ENCODE measurements at places on chromosomes 4 and X.

DNA sequence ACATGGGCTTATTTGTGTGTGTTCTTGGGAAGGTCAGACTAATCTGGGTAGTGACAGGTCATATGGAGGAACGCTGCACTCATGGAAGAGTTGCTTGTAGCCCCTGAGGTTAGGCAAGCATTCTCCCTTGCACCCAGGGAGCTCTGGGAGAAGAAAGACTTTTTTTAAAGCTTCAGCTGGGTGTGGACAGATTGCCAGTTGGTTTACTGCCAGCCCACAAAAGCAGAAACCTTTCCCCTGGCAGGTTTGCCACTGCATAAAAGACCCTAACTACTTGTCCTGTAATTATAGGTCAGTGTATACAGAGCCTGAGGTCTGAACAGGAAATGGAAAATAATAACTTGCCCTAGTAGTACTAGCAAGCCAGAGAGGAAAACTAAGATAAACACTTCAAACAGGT is 7.4 kb upstream of the NFKB1 start:
- DNase-seq = no peak

DNA sequence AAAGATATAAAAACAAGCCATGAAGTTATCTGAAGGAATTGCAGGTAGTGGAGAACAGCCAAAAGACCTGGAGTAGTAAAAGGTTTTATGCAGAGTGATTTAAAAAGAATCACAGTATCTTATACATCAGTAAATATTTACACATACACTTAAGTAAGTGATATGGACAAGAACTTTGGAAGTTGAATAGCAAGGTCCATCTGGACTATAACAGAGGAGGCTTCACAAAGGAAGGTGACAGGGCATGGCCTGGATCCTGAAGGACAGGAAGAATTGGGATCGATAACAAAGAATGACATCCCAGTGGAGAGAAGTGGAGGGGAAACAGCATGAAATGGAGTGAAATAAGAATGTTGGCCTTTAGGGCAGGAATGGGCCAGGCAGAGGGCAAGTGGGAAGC is 46.2 kb downstream of the TET2 start:
- no peak for DNase-seq

DNA sequence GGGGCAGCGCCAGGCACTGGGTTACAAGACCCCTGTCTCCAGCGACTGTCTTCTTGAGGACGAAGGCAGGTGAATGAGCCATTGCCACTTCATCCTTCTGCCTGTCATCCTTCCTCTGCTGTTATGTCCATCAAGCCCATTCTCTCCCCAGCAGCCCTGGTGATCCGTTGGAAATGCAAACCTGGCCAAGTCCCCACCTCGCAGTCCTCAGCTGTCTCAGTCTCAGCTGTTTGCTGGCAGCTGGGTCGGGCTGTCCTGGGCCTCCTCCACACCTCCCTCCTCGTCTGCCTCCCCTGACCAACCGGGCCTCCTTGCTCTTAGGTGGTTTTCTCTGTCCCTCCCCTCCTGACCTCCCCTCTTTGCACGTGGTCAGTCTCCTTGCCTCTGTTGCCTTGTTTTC is 38.0 kb downstream of the PTTG2 start:
- no peak for DNase-seq

DNA sequence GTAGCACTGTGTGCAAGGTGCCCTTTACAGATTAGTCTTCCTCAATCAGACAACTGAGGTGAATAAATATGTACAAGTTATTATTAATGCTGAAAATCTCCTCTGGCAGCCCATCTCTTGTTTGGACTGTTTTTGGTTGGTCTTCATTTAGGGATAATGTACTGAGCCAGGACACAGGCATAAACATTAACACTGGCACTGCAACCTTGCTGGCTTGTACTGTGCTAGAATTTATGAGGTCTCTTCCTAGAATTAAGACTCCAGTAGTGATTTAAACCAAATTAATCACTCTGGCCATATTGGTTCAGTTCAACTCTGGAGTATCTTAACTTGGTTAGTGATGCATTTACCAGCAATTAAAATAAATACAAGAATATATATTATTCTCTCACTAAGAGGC is 244.7 kb upstream of the GK2 start:
- no peak for DNase-seq

DNA sequence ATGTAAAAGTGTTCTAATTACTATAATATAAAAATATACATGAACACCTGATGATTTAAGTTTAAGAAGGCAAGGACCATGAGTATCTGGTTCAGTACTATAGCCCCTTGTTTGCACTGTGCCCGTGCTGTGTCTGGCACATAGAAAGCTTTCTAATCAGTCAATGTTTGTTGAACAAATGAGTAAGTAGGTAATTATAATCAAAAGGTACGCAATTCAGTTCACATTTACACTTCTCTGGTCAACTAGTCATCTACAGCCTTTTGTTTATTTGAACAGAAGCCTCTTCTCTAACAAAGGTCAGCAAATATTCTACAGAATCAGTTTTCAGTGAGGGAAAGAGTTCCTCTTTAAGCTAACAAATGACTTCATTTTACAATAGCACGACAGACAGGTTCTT is 523.3 kb downstream of the SMARCA1 start:
- no peak for DNase-seq

- DNase-seq = no peak
These were observed 1.2 kb downstream of the AKAP17A start for GRCh38 chrX:1592470-1593142.

DNA sequence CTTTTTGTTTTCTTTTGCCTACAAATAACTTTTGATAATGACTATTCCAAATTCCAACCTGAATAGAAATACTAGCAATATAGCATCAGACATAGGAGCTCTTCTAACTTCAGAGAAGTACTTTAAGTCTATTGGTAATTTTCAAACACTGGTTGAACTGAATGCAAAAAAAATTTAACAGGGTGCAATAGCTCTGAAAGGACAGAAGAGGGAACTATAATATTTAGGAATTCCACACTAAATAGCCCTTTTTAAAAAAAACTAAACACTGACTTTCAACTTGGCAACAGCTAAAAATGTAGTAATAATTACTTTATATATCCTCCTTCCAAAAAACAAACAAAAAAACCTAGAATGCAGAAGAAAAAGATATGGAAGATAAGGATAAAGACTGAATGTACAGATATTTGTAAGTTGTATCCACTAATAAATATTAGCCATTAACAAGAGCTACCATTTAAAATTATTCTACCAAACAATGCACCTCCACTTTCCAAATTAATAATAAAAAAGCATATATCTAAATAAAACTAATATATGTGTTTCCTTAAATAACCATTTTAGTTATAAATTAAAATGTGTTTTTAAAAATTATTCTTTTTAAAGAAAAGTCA is 81.4 kb downstream of the FBXW7 start:
- no peak for DNase-seq

DNA sequence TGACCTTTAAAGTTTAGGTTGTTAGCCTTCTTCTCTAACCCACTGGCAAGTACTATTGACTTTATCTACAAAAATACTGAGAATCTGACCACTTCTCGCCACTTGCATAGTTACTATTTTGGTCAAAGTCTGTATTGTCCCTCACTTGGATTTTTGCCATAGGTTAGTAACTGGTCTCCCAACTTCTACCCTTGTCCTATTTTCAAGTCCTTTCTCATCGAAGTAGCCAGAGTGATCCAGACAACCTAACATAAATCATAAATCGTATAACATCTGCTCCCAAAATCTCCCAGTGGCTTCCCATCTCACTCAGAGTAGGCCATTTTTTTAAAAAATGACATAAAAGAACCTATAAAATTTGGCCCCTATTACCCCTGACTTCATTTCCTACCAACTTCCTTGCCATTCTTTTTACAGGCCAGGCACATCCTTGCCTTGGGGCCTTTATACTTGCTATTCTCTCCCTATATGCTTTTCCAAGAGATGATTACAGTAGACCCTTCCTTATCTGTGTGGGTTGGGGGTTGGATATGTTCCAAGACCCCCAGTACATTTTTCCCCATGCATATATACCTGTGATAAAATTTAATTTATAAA is 29.0 kb downstream of the WDFY3 start:
- DNase-seq = no peak

DNA sequence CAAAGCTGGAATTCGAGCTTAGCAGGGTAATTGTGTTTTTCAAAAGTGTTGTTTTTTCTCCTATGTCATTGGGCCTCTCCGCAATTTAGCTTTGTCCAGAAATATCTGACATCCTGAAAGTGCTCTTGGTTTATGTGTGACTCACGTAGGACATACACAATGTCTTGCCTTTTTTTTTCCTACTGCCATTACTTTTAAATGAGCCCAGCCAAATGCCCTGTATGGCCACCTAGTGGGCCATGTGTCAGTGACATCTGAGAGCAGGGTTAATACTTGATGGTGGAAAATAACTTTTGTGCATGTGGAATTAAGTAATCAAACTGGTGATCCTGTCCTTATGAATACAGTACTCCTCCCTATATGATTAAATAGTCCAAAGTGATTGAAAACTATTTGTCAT is 1411.1 kb upstream of the TENM3 start:
- no peak for DNase-seq

GRCh38 chrX:148534291-148534690 is 33.9 kb downstream of the AFF2 start:
- no peak for DNase-seq

DNA sequence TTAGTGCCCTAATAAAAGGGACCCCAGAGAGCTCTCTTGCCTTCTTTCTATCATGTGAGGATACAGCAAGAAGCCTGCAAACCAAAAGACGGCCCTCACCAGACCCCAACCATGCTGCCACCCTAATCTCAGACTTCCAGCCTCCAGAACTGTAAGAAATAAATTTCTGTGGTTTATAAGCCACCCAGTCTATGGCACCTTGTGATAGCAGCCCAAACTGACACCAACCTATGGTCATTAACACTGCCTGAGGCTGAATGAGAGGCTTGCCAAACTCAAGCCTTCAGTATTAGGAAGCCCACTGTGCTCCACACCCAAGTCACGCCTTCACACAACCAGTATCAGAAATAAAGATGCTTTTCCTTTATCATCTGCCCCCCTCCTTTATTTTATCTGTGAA is 127.3 kb upstream of the KLF3 start:
- no peak for DNase-seq

DNA sequence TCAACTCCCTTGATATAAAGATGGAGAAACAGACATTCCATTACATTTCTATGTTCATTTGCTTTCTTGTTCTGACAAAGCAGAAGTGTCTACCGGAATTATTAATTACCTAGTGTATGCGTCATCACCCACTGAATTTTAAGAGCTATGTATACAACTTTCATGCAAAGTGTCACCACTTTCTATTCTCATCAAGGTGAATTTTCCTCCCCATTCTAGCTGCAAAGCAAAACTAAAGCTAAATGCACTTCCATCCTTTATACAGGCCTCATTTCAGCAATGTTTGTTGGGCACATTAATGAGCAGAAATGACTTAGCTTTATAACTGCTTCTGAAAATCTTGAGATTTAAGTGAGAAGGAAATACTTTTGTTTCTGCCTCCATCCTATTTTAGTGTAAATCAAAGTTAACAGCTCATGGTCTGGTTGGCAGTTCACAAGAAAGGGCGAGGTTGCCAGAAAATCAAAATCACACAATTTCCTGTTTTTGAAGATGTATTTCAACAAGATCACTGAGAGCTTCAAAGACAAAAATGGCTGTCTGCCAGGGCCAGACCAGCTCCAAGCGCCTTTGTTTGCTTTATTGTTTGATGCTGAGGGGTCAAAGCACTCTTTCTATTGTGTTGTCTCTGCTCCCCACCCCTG is 7.2 kb upstream of the FAM9C start:
- no peak for DNase-seq

DNA sequence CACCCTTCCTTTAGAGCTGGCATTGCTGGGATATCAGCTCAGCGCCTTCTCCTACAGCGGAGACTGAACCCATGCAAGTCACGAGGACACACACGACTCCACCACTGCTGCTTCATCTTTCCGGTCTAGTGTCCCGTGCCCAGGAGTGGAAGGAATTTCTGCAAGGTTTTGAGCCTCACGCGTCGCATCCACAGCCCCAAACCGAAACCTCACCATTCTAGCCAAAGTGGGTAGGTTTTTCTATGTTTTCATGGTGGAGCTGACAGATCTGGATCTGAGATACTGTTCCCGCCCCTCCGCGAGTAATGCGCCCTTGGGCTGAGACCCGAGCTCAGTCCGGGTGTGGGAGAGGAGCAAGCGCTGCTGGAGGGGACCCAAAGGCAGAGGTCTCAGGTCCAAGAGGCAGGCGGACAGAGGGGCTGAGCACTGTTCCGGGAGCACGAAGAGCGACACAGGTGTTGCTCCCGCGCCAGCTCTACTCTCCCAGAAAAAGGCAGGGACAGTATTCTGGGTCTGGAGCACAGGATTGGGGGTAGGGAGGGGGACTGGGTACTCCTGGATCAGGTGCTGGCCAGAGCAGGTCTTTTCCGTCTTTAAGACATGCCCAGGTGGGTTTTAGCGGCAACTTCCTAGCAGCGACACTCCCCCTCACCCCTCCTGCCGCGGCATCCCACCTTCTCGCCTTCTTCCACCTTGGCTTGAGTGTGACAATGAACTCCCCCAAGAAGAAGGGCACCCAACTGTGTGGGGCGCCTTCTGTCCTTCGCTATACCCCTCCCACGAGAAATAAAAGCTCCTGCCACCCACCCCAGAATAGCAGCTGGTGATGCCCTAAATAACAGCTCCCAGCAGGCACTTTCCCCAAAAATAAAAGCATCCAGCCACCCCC is 1.8 kb downstream of the EPHA5 start:
- DNase-seq = no peak

GRCh38 chr4:5972571-5972970 is 45.7 kb downstream of the C4orf50 start:
- DNase-seq = no peak

GRCh38 chr4:150381036-150381435 is 200.9 kb upstream of the MAB21L2 start:
- no peak for DNase-seq

Data from activated CD8-positive, alpha-beta memory T cell treated with anti-CD3 and anti-CD28 coated beads, Interleukin-2, amount 50 U/mL, for 4 hours (primary cell).